ENCODE measurements at places on chromosomes 16 and 17.
A peak's percentile ranks its signal among the peaks of the same experiment; 100 is the strongest.

- peak; percentile 40 for DNase-seq
Measured at GRCh38 chr16:49652456-49653172, 203.3 kb downstream of the ZNF423 start.

- DNase-seq: no peak
Measured at GRCh38 chr16:2779151-2779920, 2.3 kb upstream of the ELOB start.

GRCh38 chr16:50395763-50396710 lies 27.2 kb upstream of the BRD7 start:
- no peak for DNase-seq

DNA sequence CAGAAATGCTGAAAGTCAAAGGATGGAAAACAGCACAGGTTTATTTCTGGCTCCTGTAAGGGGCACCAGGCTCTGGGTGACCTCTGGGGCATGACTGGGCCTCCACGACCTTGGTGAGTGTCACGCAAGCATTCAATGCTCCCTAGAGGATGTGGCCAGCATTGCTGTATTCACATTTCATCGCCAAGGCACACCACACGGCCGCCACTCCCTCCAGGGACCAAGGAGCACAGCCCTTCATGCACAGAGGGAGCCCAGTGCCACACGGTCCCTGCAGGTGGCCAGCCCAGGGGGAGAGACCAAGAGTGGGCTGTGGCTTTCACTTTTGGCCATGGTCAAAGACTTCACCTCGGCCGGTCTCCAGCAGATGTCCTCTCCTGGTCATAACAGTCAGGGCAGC lies 137.4 kb upstream of the TNRC6C start:
- no peak for DNase-seq

DNA sequence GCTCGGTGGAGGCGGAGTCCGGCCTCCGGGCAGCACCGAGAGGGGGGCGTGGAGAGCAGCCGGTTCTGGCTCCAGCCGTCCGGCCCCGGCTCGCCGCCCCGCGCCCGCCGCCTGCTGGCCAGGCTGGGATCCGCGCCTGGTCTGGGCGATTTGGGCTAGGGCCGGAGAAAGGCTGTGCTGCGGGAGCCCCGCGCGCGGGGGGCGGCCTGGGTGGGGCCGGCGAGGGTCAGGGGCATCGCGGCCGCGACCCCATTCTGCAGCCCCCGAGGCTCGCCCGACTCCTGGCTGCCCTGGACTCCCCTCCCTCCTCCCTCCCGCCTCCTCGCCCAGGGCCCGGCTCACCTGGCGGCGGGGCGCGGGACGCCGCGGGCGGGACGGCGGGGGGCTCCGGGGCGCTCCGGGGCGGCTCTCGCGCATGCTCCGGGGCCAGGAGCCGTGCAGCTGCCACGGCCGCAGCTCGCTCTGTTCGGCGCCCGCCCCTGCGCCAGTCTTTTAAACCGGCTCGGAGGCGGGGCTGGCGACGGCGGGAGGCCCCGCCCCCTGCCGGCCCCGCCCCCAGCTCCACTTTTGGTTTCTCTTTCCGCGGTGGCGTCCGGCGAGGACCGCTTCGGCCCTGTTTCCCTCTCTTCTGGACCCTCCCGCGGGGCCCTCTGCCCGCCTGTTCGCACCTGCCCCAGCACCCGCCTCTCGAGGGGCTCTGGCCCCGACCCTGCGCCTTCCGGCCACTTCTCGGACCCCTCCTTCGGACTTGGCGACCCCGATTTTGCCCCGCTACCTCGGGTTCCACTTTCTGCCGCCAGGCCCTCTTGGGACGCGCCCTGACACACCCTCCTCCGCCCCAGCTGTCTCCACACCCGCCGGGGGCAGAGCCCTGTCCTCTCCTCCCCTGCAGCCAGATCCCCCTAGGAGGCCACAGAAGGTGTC lies at the start of gene SOCS1:
Gene SOCS1 (minus strand): TSS at position 468 of the 924 bp plus-strand sequence. CDS start 726 bp downstream, outside the sequence.
- peak; percentile 72 for DNase-seq

DNA sequence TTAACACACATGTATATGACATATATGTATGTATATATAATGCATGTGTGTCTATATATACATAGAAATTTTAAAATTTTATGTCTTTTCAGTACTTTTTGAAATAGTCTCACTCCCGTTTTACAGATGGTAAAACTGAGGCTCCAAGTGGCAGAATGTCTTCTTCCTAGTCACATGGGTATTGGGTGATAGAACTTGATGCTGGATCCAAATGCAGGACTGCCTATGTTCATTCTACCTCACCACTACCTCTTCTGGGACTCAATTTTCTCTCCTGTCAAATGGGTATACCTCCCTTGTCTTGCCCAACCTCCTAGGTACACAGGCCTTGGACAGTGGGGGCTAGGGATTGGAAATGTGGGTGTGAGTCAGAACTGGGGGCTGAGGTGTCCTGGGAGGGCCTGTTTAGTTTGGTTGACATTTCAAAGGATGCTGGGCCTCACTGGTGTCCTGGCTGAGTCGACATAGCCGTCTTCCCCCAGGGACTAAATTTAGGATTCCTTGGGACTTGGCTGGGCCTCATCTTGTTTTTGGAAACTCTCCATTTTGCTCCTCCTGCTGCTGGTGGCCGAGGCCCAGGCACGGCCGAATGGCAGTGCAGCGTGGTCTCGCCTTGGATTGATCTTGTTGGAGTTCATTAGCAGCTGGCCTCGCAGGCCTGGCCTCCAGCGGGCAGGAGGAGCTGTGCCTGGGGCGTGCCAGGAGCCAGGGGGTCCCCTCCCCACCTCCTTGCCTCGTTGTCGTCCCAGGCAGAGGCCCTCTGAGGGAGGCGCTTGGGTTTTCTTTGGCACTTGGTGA lies 25.9 kb downstream of the NKD1 start:
- no peak for DNase-seq

DNA sequence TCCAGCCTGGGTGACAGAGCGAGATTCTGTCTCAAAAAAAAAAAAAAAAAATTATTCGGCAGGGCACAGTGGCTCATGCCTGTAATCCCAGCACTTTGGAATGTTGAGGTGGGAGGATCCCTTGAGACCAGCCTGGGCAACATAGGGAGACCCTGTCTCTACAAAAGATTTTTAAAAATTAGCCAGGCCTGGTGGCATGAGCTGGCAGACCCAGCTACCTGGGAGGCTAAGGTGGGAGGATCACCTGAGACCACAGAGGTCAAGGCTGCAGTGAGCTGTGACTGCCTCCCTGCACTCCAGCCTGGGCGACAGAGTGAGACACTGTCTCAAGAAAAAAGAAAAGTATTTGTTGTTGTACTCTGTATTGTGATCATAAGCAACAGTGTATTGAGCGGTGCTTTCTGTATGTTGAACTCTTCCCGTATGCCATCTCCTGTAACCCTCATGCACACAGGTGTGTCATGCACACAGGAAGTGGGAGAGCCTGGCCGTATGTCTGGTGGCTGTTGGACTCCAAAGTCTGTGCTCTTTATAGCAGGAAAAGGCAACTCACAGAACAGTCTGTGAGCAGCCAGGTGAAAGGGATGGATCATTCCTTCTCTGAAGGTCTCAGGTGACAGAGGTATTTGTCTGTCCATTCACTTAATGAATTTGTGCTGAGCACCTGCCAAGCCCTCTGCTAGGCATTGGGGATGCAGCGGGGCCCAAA lies 17.1 kb downstream of the CDH1 start:
- DNase-seq: no peak

DNA sequence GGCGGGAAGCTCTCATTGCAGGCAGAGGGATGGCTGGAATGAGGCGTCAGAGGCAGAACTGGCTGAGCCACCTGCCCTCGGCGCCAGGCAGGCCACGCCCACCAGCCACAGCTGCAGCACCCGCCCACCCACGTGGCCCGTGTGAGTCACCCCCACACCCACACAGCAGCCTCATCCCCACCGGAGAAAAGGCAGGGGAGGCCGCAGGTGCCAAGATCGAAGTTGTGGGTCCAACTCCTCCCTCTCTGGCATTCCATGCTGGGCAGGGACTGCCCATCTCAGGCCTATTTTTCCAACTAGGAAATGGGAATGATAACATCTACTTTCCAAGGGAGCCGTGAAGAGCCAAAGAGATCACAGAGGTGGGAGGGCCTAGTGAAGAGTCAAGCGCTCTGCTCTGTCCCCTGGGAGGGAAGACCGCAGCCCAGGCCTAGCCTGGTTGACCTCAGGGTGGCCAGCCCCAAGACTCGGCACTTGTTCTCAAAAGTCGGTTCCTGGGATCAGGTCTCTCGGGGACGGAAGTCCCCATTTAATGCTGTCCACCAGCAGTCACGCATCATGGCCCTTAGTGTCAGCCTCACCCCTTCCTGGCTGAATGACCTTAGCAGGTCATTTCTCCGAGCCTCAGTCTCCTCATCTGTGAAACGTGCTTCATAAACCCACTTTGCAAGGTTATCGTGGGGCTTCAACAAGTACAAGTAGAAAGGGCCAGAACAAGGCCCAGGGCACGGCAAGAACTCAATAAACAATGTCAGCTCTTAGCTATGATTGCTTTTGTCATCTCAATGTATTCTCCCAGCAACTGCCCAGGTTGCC lies at the start of gene TRPV3:
Gene TRPV3 (minus strand): TSS at position 45 of the 816 bp plus-strand sequence. CDS start 2,962 bp downstream, outside the sequence.
- no peak for DNase-seq

- no peak for DNase-seq
Measured at GRCh38 chr16:5446623-5447240, 349.1 kb upstream of the EEF2KMT start.

DNA sequence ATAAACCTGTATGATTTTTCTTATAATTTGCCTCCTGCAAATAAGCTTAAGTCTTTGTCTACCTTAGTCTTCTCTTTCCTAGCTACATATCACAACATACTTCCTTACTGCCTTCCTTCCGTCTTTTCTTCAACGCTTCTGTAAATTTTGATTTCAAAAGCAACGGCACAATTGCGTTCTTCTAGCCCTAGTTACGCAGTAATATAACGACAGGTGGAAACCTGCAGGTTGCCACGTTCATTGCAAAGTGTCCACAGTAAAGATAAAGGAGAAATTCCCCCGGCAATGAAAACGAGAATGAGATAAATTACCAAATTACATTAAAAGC lies 546 bp upstream of the PSMD7 start:
- no peak for DNase-seq

- no peak for DNase-seq
Measured at GRCh38 chr17:41754066-41754465, 19.6 kb upstream of the HAP1 start.

DNA sequence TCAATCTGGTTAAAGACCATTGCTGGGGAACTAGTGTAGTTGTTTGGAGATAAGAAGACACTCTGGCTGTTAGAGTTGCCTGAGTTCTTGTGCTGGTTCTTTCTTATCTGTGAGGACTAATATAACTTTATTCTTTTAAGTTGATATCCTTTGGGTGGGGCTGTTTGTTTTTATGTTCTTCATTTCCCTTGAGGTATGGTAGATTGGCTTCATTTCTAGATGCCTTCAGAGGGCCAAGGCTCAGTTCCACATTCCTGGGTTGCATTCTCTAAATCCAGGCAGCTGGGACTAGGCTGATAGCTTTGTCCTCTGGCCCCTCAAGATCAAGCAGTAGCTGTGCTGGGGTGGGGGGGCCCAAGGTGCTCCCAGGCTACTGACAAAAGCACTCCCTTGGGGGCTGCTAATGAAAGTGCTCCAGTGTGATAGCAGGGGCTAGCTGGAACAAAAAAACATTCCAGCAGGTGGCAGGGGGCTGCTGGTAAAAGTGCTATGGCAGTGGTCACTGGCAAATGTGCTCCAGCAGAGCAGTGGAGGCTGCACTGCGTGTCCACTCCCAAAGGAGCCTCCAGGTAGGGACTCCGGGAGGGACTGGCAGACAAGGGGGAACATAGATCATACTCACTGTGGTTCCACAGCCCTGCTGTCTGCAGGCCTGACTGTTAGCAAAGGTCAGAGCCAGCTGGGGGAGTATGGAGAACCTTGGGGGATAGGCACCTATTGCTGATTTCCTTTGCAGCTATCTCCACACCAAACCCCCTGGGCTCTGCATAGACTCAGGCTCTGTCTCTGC lies 45.9 kb upstream of the KCNJ16 start:
- DNase-seq: no peak

- peak; percentile 43 for DNase-seq
Measured at GRCh38 chr17:45719335-45720071, 64.6 kb upstream of the CRHR1 start.

DNA sequence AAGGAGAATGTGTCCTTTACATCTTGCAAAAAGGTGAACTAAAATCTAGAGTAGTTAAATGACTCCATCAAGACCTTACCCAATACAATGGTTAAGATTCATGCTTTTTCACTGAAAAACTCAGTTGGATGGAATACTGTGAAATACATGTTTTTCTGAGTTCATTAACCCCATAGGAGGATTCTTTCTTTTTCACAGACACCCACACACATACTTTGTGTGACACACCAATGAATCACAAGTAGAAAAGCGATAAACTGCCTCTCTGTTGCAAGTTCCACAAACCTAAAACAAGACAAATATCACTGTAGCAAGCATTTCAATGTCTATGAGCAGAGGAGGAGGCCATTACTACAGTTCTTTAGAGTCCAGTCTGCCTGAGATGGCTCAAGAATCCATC lies 258.8 kb upstream of the CDH5 start:
- peak; percentile 83 for DNase-seq

DNA sequence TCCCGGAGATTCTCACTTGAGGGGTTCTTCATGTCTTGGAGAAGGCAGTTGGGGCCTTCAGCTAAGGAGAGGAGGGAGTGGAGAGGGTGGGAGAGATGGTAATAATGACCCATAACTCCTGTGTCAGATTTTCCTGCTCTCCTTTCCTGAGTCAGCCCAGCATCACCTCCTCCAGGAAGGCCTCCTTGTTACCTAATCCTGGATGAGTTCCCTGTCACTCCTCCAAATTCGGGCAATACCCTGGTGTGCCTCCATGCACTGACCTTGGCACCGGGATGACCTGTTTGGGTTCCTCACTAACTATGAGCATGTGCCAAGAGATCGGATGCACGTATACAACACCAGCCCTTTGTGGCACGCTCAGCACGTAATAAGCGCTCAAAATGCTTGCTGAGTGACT lies 38.8 kb downstream of the SDK2 start:
- DNase-seq: no peak

GRCh38 chr17:68457168-68457538 lies at the start of gene WIPI1:
Gene WIPI1, minus strand, starts transcription at chr17:68457496. Its CDS starts 75 bp downstream, at chr17:68457421.
- DNase-seq: no peak

DNA sequence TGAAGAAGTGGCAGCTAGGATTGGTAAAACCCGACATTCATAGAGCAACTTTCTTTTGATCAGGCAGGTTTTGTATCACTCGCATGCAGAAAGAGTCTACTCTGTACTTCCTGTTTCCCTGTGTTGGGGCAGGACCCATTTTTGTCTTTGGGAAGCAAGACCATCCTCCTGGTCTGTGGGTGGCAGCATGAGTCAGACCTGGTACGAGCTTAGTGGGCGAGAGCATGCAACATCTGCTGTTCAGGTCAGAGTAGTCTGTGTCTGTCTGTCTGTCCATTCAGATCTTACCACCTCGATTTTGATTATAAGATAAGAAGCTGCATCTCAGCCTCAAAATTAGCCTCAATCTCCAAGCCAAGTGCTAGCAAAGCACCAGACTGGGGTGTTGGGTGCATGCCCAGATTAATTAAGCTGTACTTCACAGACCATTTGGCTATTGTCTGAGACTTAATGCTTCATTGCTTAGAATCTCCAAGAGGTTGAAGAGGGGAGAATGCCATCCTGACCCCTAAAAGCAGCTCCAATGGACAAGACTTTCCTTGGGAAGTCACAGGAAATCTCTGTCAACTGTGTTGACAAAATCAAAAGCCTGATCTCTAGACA lies 110.9 kb downstream of the XYLT1 start:
- no peak for DNase-seq

Data from fibroblast of skin of left biceps (primary cell).